Esophagus muscularis mucosa (tissue), 4 donors: ENCODE measurements at places on chromosomes 16 and 17. TPM values are rescaled to one million over a fixed set of nuclear protein-coding genes. Genes with fewer than 3 reads are reported as not detected.

DNA sequence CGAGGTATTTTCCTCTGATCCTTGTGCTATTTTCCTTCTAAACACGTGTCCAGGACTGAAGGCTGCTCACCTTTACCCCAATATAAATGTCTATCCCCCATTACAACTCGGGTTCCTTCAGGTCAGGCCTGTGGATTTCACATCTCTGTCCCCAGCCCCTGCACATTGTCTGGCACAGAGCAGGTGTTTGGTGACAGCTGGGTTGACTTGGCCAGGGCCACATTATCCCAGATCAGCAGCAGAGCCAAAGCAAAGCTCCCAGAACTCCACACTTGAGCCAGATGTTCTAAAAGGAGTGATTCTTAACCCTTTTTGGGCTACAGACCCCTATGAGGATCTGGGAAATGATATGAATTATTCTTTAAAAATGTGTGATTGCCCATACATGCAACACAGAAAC is 18.0 kb upstream of the SPATA32 start:
- no peak for DNase-seq

FOXC2 gene
- total RNA-seq: 1.7 TPM

- no peak for DNase-seq
These were observed 587 bp upstream of the CDK5R1 start for GRCh38 chr17:32486111-32486700.

THUMPD1 gene
- total RNA-seq: 54.0 TPM

- DNase-seq: peak; percentile 96
These were observed 898 bp downstream of the TERF2IP start for GRCh38 chr16:75648265-75649076.

GRCh38 chr16:46883690-46884512 is at the start of gene GPT2:
GPT2 (plus strand) TSS chr16:46884362; CDS start chr16:46884716, 354 bp downstream.
- peak; percentile 97 for DNase-seq

RUNDC3A gene
- 1.8 TPM for total RNA-seq

SLC25A10 gene
- total RNA-seq: 4.8 TPM

- no peak for DNase-seq
These were observed 68.5 kb upstream of the PMFBP1 start for GRCh38 chr16:72240466-72240865.

FNDC8 gene
- total RNA-seq: not detected

GRCh38 chr16:50303041-50303604 is 36.8 kb downstream of the ADCY7 start:
- no peak for DNase-seq

CCL13 gene
- 2.0 TPM for total RNA-seq

KIF2B gene
- not detected for total RNA-seq

DNA sequence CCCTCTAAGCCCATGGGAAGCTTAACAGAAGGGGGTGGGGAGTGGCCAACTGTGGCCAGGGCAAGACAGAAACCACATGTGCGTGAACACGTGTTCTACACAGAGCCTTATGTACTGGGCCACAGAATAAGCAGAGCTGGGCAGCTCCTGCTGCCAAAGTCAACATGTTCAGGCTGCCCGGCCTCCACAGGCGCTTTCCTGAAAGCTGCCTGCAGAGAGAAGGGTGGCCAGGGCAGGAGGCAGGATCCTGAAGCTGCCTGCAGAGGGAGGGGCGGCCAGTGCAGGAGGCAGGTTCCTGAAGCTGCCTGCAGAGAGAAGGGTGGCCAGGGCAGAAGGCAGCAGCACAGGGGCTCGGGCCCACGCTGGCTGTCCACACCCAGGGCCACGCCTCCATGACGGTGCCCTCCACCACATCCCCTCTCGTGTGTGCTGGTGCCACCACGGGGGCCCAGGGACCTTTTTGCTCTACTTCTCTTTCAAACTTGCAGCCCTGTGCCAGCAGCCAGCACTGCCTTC is 79.5 kb downstream of the ANKRD11 start:
- no peak for DNase-seq

WFDC1 gene
- 9.5 TPM for total RNA-seq

DNA sequence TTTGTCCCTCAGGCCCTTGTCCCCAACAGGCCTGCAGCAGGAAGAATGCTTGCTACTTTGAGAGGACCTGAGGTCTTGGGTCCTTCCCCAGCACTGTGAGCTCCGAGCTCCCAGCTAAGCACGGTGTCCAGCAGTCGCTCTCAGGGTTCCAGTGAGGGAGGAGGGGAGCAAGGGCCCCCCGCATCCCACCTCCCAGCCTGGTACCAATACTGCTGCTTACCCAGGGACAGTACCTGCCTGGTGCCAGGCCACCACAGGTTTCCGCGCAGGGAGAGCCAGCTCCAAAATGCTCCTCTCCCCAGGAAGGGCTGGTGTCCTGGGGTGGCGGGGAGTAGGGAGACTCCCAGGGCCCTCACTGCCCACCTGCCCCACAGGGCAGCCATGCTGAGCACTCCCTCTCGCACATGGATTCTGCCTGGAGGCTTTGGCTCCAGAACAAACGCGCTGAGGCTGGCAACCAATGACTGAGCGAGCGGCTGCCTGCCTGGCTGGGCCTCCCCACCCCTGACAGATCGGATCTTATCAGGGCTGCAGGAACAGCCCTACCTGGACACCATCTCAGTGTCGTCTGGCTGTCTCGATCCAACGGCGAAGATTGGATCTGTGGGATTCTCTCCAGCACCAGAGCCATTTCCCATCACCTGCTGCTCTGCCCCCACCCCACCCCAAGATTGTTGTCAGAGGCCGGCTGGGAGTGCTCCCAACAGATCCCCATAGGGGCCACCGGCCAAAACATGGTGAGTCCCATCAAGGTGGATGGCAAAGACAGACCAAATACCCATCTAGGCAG is 2.4 kb downstream of the DOK4 start:
- DNase-seq: no peak

RAI1 gene
- 25.0 TPM for total RNA-seq

- no peak for DNase-seq
These were observed at the start of gene SHISA9 for GRCh38 chr16:12901597-12902461. SHISA9 (plus strand) TSS chr16:12901598.

RRAD gene
- 36.4 TPM for total RNA-seq

DNA sequence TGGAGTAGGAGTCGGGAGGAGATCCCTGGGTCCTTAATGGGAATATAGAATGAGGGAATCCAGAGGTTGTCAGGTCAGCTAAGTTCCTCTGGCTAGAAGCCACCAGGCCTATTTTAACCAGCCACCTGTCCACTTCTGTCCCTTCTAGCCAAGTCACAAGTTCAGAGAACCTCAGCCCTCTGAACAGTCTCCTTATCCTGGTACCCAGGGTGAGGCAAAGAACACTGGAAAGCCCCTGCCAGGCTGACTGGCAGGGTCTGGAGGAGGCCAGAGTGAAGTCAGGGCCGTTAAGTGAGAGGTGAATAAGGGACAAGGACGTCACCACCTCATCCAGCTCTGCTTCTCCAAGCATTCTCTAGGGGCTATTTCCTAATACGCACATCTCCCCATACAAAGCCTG is 2.7 kb downstream of the CTDNEP1 start:
- DNase-seq: no peak

- DNase-seq: no peak
These were observed 24.1 kb upstream of the CAPN15 start for GRCh38 chr16:503150-504071.

DNA sequence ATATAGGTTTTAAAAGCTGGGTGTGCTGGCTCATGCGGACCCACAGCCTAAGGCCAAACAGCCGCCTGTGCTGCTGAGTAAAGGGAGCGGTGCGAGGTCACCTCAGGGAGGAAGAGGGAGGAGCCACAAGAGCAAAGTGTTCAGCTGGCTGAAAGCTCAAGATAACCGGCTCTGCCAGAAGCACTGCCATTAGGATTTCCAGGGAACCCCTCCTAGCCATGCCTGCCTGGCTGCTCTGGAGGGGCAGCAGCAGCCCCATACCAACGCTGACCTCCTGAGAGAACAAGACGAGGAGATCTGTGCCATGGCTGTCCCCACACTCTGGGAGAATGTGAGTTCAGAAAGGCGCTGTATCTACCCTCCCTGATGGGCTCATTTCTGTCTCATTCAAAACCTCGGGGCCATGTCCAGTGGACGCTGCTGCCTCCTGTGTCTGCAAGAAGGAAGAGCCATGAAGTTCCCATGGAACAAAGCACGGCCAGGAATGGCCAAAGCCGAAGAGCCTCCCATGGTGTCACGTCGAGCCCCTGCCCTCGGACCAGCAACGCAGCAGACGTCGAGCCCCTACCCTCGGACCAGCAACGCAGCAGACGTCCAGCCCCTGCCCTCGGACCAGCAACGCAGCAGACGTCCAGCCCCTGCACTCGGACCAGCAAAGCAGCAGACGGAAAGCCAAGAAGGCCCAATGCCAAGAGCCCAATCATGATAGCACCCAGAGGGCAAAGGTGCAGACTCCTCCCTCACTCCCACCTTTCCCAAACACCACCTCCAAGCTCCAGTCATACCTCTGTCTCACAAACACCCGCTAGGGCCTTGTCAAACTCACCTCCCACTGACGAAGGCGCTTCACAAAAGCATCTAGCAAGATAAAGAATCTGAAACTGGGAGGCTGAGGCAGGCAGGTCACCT is 107.0 kb downstream of the ANKRD11 start:
- no peak for DNase-seq

- DNase-seq: no peak
These were observed 622 bp downstream of the GPRC5B start for GRCh38 chr16:19883966-19884485.

DNA sequence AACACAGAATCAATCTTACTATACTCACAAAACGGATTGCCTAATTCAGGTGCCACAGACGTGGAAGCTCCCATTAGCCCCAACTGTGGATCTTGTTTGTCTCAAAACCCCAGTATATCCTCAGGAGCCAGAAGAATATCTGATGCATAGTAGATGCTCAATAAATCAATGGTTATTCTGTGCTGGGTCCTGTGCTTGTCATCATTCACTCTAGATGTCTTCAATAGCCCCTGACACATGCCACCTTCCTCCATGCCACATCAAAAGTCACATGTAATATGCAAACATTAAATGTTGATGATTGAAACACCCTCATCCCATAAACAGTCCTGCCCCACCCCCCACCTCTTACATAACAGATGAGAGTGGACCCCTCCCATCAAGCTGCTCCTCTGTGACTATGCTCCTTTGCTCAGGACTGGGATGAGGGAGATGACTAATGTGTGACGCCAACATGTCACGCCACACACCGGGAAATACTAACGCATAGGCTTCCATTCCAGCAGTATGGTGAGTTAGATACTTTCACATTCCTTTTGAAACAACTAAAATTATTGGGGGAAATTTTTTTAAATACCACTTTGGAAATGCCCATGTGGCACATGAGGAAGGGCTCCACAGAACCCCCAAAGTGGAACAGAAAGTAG is 267.6 kb upstream of the SDK2 start:
- peak; percentile 75 for DNase-seq

DNA sequence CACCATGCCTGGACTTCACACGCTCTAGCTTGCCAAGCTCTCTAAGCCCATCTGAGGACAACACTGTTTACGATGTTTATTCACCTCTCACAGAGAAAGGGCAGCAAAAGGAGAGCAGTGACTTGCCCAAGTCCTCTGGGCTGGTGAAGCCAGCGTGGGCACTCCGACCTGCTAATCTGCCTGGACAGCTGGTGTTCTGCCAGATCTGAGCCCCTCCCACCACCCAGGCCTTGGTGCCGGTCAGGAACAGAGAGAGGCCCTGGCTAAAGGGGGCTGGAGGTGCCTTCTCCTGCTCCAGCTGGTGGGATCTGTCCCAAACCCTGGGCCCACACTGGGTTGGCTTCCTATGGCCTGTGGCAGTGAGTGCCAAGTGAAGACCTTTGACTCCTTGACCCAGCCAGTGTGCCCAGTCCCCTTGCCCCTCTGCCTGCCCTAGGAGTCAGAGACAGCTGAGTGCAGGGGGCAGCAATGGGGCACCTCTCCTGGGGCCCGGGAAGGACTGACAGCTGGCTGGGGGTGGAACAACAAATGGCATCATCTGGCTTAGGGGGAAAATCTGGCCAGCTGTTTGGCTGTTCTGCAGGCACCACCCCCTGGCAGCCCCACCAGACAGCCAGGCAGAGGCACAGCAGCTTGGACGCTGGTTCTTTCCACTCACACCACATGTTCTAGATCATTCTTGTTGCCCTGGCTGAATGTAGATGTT is 1.8 kb upstream of the SLC4A1 start:
- DNase-seq: no peak

- DNase-seq: no peak
These were observed 100.0 kb upstream of the MED13 start for GRCh38 chr17:62164747-62165722.

FOXL1 gene
- total RNA-seq: 0.52 TPM

B9D1 gene
- total RNA-seq: 13.8 TPM

DNA sequence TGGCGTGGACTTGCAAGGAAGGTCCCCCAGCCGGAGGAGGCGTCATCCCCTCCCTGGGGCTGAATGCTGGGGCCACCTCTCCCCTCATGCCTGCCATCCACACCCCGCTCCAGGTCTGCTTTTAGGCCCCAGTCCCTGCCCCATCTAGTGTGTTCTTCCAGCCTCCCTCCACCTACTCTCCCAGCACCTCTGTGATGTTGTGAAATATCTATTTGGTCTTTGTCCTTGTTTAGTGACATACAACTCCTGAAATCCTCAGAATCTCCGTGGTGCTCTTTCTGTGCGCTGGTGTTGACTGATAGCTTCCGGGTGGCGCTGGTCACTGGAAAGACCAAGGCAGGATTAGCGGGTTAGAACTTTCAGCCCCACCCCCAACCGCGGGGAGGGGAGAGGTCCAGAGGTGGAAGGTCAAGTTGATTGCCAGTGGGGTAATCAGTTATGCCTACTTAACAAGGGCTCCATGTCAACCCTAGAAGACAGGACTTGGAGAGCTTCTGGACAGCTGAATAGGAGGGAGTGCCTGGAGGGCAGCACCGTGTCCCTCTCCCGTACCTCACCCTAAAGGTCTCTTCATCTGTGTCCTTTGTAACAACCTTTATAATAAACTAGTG is 10.1 kb downstream of the TBC1D24 start:
- no peak for DNase-seq

GOSR2 gene
- 37.7 TPM for total RNA-seq

SOCS7 gene
- total RNA-seq: 18.9 TPM

DNA sequence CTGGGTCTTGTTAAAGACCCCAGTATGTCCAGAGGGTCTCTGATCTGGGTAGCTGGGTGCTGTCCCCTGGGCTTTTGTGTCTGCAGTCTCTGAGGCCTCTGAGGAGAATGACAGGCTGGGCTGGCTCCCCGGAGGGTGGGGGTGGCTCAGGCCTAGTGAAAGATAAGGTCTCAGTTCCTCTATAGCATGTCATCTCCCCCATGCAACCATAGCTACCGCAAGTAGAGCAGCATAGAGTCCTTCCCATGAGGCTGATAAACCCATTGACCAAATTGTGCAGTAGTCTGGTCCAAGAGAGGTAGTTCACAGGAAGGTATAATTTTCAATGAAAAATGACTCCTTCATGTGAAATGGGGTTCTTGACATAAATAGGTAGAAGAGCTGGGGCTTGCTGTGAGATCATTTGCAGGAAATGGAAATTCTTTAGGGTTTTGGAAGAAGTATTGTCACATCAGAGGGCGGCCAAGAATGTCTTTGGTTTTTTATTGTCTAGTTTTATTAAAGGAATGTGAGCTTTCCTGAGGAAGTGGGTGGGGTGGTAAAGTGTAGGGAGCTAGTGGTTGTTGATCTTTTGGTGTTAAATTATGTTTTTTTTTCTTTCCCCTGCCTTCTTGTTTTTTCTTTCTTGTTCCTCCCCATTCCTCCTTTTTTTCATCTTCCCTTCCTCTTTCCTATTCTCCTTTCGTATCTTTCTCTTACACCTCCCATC is 21.0 kb downstream of the SLC7A6OS start:
- DNase-seq: no peak

ALDH3A1 gene
- 1.9 TPM for total RNA-seq

GRCh38 chr16:59432276-59432675 is 698.2 kb upstream of the GOT2 start:
- DNase-seq: no peak

GLYR1 gene
- 95.9 TPM for total RNA-seq
